CD4-positive, alpha-beta T cell treated with Interleukin-1 beta for 1 hour (primary cell): ENCODE measurements at places on chromosomes 1 and 21.
A peak's percentile ranks its signal among the peaks of the same experiment; 100 is the strongest.

- peak; percentile 7 for DNase-seq
Measured at GRCh38 chr1:248243204-248243603, 12.0 kb downstream of the OR2M4 start.

DNA sequence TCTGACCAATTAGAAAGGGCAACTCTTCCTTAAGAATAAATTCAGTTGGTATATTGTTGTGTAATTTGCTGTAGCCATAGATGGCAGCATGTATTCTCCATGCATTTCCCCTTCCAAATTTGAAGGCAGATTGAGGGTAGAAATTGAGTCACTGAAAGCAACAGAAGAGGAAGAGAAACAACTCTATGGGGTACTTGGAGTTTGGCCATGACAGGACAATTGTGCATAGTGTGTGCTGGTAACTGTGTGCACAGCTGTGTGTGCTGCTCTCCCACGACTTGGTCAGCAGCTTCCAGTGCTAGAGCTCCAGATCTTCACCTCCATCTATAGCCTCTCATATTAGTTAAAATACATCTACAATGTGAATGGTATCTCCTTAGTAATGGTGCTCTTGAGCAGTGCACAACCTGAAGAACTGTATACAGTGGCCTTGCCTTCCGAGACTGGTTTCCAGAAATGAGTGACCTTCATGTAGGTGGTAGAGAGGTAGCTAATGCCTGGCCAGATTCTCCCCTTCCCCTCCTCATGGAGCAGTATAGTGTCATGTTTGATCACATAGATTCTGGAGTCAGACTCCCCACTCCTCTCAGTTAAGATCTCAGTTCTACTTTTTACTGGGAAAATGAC lies 882 bp upstream of the FCAMR start:
- DNase-seq, result no peak

DNA sequence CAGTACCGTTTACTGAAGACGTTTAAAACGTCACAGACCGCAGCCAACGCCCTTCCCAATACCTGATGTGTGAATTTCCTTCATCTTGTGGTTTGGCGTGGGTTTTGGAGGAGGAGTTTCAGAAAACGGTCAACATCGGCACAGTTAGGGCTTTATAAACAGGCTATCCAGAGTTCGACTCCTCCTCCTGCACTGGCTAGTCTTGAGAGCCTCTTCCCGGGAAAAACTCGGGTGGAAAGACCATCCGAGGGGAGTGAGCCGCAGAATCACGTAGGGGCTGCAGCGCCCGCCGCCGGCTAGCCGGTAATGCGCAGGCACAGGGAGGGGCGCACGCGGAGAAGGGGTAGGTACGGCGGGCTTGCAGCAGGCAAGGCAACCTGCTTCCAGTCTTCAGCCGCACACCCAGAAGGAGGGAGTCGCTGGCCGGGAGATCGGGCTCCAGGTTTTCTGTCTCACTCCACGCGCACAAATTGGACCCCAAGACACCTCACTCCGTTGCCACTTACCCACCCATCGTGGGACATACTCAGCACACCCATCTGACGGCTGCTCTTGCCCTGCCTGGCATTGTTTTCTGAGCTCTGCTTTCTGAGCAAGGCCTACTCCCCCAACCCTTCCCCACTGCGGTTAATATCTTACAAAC lies 25.4 kb downstream of the SLC19A2 start:
- peak; percentile 28 for DNase-seq

- DNase-seq, result no peak
Measured at GRCh38 chr1:41498391-41498790, 13.9 kb upstream of the EDN2 start.

GRCh38 chr1:12433323-12434053 lies 184.5 kb downstream of the DHRS3 start:
- DNase-seq, result no peak

GRCh38 chr1:2378441-2378851 lies 12.9 kb downstream of the MORN1 start:
- no peak for DNase-seq

DNA sequence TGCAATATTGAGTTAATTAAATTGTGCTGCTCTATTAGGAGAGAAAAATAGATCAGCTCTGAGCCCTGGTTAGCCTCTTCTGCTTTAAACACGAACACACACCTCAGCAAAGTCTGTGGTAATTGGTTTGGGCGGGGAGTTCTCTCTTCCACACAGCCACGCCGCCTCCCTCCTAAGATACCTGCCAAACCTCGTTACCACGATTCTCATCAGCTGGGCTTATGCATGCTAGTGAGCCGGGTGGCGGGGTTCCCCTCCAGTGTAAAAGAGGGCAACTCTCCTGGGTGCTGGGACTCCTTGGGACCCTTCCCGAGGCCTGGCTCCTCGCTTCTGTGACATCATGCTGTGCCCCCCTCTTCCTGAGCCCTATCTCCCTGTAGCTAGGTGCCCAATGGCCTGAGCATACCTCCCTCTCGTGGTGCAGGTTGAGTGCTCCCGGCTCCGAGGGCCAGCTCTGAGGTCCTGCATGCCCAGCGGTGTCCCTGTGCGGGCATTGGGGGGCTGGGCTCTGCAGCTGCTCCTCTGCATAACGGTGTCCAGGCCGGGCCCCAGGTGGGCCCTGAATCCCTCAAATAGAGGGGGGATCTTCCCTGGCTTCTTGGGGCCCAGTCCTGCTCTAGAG lies 182.9 kb downstream of the PRDM16 start:
- no peak for DNase-seq

DNA sequence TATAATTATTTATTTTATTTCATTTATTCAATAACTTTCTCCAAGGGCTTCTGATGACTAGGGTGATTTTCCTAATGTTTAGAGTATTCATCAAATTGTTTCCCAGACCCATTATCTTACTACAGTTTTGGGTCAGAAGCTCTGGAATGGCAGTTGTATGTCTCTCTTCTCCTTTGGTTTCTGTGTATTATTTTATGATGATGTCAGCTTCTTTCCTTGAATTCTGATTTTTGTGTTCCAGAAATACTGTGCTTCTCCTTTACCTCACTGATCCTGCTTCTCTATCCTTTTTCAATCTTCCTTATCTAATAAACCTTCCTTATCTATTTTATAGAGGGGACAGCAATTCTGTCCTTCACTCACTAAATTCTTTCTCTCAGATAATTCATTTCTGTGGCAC lies 48.8 kb downstream of the LRRC8B start:
- no peak for DNase-seq

DNA sequence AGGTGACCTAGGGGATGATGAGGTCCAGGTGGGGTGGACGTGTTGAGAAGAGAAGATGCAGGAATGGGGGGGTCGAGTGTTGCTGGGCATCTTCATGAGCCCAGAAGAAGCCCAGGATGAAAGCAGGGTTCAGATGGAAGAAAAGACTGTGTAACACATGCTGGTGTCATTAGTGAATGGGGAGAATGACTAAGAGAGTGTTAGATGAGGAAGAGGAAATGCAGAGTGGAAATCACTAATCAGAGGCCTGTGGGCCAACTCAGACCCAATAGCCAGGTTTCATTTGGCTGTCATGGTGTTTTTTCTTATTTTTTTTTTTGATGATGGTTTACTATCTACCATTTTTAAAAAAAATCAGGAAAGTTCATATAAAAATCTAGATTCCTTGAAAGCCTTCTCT lies 180.8 kb upstream of the CAMK1G start:
- DNase-seq, result no peak

DNA sequence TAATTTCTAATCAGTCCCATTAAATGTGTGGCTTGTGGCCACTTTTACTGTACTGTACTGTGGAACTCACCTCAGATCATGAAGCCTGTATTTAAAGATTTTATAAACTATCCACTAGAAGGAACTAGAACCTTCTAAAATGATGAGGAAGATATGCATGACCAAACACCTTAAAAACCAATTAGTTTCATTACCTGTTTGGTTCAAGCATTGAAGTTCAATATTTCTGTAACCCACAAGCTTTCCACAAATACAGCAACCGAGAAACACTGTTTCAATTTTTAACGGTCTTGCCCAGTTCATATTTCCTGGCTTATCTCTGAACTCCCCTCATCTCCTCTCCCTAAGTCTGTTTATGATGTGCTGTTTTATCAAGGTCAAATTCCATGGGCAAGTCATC lies 264.3 kb upstream of the PLD5 start:
- DNase-seq, result no peak

DNA sequence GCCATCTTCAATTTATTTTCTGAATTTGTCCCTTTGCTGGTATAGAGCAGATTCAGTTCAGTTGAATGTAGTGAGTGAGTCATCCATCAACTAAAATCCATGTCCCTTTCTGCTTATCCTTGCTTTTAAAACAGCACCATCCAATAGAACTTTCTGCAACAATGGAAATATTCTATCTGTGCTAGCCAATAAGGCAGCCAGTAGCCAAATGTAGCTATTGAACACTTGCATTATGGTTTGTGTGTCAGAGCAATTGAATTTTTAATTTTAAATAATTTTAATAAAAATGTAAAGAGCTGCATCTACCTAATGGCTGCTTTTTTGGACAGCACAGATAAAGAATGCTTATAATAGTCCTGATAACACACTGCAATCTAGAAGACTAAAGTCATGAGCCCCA lies at the start of gene GJA9:
Gene GJA9 (minus strand): TSS at position 101 of the 400 bp plus-strand sequence. CDS start 5,489 bp downstream, outside the sequence.
- DNase-seq, result no peak

- no peak for DNase-seq
Measured at GRCh38 chr21:43016728-43017127, 42.4 kb downstream of the PKNOX1 start.

DNA sequence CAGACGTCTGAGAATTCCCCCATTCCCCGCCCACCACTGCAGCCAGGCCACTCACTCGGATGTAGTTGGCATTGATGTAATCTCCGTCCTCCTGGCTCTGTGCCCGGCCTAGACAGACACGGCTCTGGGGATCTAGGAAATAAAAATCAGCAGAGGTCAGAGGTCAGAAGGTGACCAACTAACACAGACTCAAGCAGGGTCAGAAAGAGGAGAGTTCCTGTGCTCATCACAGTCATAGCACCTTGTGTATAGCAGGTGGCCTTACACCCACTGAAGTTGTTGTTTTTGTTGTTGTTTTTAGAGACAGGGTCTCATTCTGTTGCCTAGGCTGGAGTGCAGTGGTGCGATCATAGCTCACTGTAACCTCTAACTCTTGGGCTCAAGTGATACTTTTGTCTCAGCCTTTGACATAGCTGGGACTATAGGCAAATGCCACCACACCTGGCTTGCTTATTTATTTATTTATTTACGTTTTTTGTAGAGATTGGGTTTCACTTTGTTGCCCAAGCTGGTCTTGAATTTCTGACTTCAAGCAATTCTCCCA lies 4.9 kb downstream of the PTPN7 start:
- DNase-seq, result no peak

DNA sequence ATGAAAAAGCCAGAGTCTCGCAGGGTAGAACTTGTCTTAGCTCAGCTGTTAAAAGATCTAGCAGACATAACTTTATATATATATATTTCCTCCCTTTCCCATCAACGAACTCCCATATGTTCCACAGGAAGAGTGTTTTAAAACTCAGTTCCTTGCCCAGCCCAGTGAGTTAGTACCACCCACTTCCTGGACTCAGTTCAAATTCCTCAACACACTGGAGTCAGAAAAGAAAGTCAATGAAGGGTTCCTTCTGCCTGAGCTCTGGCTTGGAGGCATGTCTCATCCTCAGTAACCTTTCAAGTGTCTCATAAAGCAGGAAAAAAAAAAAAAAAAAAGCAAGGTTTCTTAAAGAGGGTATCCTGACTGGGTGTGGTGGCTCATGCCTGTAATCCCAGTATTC lies 15.6 kb downstream of the TPM3 start:
- DNase-seq, result no peak

GRCh38 chr1:42552636-42553035 lies 89.5 kb downstream of the CCDC30 start:
- no peak for DNase-seq

DNA sequence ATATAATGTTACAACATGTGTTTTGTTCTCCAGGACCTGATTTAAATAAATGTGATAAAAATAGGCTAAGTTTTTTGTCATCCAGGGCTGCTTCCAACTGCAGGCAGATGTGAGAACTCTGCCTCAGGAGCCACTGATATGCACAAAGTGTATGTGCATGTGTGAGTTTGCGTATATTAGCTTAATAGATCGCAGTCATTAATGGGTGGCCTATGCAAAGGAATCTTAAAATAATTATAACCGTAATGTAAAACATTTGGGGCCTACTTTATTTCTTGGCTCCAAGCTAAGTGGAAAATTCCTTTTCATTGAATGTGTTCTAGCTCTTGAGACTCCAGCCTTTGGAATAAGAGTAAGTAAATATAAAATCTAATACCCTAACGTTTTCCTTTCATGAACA lies 16.8 kb downstream of the DHX9 start:
- DNase-seq, result no peak

- no peak for DNase-seq
Measured at GRCh38 chr1:171233183-171233582, 15.1 kb upstream of the FMO1 start.

GRCh38 chr1:89670163-89670562 lies 37.2 kb downstream of the LRRC8C start:
- peak; percentile 80 for DNase-seq

- no peak for DNase-seq
Measured at GRCh38 chr1:235974616-235975015, 90.3 kb downstream of the NID1 start.

GRCh38 chr1:108842525-108843181 lies 14.2 kb downstream of the AKNAD1 start:
- no peak for DNase-seq

DNA sequence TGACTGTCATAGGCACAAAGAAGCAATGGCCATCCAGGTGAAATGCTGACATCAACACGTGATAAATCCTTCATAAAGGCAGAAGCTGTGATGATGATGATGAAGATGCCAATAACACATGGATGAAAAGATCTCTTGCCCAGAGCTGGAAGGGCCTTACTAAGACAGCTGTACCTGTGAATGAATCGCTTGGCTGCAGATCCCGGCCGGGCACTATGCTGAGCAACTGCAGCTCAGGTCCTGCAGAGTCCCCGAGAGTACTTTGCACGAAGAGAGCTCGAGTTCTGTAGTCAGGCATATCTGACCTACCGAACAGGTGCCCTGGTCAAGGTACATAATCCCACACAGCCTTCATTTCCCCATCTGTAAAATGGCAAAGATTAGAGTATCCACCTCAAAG lies 48.8 kb downstream of the PGBD5 start:
- DNase-seq, result no peak

DNA sequence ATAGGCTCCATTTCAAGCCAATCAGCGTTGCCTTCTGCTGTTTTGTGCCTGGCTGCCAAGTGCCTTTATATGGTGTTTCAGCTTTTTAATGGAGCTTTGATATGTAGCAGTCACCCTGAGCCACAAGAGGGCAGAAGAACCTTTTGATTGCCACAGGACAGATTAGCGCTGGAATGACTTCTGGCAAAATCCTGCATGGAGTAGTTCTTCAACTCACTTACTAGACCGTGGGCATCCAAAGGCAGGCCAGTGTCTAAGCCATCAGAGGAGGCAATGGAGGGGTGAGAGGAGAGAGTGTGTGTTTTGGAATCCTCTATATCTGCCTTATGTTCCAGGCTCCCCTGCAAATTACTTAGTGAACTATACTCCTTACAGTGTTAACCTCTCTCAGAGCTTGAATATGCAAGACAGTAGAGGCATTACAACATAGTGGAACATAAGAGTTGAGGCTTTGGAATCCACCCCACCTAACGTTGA lies 56.2 kb downstream of the ST3GAL3 start:
- DNase-seq, result peak; percentile 60

DNA sequence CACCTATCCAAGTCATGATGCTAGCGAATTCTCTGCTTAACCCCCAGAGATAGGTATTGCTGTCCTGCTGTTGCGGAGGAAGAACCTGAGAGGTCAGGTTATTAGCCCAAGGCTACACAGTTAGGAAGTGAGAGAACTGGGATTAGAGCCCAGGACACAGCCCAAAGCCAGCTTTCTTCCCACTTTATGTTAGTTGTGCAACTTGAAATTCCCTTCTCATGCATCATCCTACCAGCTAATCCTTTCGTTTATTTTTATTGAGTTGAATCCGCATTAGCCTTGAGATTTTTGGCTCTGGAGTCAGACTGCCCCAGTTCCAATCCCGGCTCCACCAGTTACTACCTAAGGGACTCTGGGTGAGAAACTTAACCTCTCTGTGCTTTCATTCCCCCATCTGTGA lies 65.4 kb downstream of the PLEKHA6 start:
- no peak for DNase-seq
